ENCODE measurements at places on chromosomes 12 and 14. TPM values are rescaled to one million over a fixed set of nuclear protein-coding genes. Genes with fewer than 3 reads are reported as not detected.

The SYCP3 gene
- not detected for total RNA-seq

The TAS2R31 gene
- total RNA-seq, result 8.8 TPM

The TMPRSS12 gene
- not detected for total RNA-seq

The RAB15 gene
- 3.3 TPM for total RNA-seq

The DIO2 gene
- 2.4 TPM for total RNA-seq

The PLEKHD1 gene
- not detected for total RNA-seq

The CMA1 gene
- 2.3 TPM for total RNA-seq

The CRY1 gene
- total RNA-seq, result 20.2 TPM

The GALNT16 gene
- total RNA-seq, result 8.1 TPM

The PRICKLE1 gene
- 100 TPM for total RNA-seq

The KRT73 gene
- total RNA-seq, result not detected

- DNase-seq, result no peak
Measured at GRCh38 chr14:61636779-61637178, 58.5 kb upstream of the HIF1A start.

GRCh38 chr14:33834466-33835260 is 116.2 kb downstream of the EGLN3 start:
- DNase-seq, result no peak

- DNase-seq, result no peak
Measured at GRCh38 chr12:100279607-100280244, 12.7 kb downstream of the SCYL2 start.

- DNase-seq, result peak; percentile 75
Measured at GRCh38 chr12:2891240-2892053, 756 bp downstream of the TULP3 start.

DNA sequence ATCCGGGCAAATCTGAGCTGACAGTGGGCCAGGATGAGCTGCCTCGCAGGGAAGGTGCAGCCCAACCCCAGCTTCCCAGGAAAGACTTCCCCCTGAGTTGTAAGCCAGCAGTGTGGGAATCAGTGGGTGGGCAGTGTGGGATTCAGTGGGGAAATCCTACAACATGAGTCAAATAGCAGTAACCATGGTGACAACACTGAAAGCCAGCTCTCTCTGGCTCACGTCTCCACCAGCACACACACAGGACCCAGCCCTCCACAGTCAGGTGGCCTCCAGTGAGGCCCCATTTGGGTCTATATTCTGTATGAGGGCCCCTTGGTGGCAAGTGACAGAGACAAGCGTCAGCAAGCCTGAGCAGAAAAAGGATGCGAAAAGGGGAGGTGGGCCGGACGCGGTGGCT is 6.0 kb upstream of the LGALS3 start:
- no peak for DNase-seq

DNA sequence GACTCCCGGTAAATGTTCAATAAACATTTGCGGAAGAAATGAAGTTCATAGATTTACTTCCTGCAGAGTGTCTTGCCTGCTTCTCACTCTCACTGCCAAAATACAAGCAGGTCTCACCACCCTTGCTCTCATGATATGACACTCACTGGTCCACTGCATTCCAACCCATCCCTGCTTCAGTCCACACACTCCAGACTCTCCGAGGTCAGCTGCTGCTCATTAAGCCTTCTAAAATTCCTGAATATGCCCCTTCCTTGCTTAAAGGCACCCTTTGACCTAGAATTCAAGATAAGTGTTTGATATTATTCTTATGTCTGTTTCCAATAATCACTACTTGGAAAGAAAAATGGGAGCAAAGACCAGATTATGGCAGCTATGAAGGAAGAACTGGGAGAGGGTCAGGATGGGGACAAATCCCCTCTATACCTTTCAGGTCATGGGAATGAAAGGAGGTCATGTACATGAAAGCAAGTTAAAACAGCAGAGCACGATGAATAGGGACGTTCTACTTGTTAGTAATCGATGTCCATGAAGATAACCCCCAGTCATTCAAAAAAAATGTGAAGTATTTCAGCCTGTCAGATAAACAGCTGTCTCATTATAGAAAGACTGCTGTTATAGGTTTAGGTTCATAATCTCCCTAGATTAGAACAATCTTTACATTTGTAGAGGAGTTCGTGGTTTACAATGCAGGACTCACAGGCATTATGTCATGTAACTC is 10.5 kb upstream of the NID2 start:
- no peak for DNase-seq

DNA sequence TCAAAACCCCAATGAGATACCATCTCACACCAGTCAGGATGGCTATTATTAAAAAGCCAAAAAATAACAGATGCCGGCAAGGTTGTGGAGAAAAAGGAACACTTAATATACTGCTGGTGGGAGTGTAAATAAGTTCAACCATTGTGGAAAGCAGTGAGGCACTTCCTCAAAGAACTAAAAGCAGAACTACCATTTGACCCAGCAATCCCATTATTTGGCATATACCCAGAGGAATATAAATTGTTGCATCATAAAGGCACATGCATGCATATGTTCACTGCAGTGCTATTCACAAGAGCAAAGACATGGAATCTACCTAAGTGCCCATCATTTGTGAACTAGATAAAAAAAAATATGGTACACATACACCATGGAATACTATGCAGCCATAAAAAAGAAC is 59.9 kb downstream of the MGST1 start:
- no peak for DNase-seq

DNA sequence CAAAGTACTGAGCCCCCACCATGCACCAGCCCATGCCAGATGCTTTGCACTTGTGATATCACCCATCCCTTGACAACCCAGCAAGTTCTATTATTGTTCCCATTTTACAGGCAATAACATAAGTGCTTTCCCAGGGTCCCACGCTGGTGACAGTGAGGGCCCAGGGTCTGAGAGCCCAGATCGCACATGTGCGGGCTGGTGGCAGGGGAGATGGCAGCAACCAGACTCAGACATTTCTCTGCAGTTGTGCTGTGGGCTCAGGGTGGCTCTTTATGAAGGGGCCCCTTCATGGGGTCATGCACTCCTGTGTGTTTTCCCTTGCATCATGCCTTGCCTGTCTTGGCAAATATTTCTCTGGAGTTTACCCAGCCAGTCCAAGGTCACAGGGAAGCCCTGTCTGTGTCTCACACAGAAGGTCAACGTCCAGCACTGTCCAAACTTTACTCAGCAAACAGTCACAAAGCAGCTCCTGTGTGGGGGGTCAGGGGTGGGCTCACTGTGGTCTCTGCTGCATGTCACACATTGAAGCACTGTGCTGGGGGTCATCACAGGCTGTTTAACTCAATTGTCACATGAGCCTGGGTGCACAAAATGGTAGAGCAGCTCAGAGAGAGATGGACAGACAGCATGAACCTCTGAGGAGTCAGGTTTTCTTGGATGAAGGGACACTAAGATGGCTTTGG is 12.7 kb downstream of the SERPINA5 start:
- no peak for DNase-seq

DNA sequence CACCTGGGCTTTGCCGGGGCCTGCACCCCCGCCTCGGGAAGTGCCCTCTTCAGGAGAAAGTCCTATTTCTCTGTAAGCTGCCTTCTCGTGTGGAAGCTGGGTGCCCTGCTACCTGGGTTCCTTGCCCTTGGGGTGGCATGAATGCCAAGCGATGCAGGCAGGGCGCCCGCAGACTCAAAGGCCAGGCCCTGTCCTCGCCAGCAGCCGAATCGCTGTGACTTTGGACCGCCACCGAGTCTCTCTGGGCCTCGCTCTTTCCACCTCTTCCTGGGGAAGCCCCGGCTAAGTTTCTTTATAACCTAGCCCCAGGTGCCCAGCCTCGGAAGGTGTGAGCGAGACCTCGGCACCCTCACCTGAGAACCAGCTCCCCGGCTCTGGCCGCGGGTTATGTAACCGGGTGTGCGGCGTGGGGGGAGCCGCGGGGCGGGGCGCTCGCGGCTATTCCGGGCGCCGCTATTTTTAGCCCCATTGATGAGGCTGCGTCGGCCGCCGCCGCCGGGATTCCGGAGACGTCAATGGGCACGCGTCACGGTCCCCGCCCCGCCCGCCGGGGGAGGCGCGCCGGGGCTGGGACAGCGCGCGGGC is 14.6 kb upstream of the NR4A1 start:
- peak; percentile 96 for DNase-seq

- DNase-seq, result no peak
Measured at GRCh38 chr14:99745307-99745951, 47.8 kb upstream of the EML1 start.

DNA sequence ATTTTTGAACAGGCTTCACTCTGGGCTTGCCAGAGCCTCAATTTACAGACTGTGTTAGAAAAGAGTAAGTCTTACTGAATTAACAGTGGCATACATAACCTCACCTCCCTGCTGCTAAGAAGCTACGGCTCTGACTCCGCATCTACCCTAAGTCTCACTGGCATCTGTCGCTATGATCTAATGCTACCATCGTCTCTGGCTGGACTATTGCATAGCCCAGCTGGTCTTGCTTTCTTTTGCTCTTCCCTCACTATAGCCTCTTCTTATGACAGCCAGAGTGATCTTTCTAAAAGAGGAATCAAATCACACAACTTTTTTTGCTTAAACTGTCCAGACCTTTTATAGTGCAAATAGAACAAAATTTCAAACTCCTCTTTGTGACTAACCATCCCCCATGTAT is 81.1 kb downstream of the SLC24A4 start:
- no peak for DNase-seq

- DNase-seq, result no peak
Measured at GRCh38 chr12:47863985-47864384, 40.8 kb downstream of the VDR start.

GRCh38 chr14:69519204-69520100 is 34.9 kb downstream of the PLEKHD1 start:
- DNase-seq, result peak; percentile 10

- DNase-seq, result no peak
Measured at GRCh38 chr12:112803620-112804282, 12.2 kb downstream of the RPH3A start.

DNA sequence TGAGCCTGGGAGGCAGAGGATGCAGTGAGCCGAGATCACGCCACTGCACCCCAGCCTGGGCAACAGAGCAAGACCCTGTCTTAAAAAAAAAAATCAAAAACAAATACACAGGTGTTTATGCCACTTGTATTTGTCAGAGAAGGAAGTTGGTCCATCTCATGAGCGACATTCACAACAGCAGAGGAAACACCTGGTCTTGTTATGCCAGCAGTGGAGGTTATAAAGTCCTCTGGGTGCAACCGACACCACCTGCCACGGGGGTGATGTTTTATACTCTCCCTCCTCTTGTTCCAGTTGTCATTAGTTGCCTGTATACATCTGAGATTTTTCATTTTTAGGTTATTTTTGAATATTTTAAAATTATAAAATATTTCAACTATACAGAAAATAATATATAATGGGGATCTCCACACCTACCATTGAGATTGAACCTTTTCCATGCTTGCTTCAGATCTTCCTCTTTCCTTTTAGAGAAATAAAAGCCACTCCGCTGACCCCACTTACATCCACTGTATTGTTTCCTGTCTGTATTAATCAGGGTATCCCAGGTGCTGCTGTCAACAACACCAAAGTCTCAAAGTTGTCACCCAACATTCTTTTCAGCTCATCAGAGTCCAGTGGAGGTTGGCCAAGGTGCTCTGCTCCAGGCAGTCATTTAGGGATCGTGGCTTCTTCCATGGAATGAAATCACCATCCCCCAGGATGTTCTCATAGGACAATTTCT is 65.1 kb downstream of the RNFT2 start:
- no peak for DNase-seq
